HCT116 (cell line): ENCODE measurements at places on chromosomes 4 and X. TPM values are rescaled to one million over a fixed set of nuclear protein-coding genes. Genes with fewer than 3 reads are reported as not detected.
A peak's percentile ranks its signal among the peaks of the same experiment; 100 is the strongest.

GLRA2 gene
- total RNA-seq: not detected

SHROOM4 gene
- total RNA-seq: 0.05 TPM

GALNTL6 gene
- not detected for total RNA-seq

GUCY1A1 gene
- not detected for total RNA-seq

- no peaks in the 10 kb centered on the region for H3K27me3 ChIP-seq
- peak; percentile 83 for DNase-seq
- peak overlapping the region; percentile 25 for H3K4me3 ChIP-seq
- peaks cover 34% of the 10 kb centered on the region for H3K4me1 ChIP-seq
- no peaks in the 10 kb centered on the region for H3K36me3 ChIP-seq
- peak overlapping the region; percentile 74 for H3K27ac ChIP-seq
Observed at GRCh38 chr4:77921701-77922100, 59.1 kb downstream of the MRPL1 start.

DNA sequence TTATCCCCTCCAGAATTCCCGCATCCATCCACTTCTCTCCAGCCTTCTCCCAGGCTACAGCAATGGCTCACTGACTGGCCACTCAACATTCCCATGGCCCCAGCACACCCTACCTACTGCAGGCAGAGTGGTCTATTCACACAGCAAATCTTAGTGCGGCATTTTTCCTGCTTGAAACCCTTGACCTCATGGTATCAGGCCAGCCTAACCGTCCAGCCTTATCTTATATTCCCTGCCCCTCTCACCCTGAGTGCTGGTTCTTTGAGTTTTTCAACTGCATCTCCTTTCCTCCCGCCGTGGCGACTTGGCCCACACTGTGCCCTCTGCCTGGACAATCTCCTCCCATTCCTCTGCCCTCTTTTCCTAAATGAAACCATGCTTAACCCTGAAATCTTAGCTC is 10.0 kb upstream of the S100G start:
- no peaks in the 10 kb centered on the region for H3K27me3 ChIP-seq
- H3K4me3 ChIP-seq: no peak overlapping the region
- DNase-seq: no peak
- no peak overlapping the region for H3K27ac ChIP-seq
- H3K4me1 ChIP-seq: no peaks in the 10 kb centered on the region
- no peaks in the 10 kb centered on the region for H3K36me3 ChIP-seq

DNA sequence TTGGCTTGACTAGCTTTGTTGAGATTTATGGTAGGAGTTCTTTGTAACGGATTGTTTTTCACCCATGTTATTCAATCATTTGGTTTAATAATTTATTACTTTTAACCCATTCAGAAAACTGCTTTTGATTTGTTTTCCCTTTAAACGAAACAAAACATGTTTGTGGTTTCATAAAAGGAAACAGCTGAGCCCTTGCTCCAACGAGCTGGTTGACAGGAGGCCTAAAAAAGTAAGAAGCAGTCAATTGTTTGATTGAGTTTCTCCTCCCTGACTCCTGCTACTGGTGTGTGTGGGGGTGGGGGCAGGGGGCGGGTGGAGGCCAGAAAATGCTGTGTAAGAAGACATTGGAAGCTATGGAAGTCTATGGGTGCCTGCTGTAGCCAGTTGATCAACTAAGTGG is 102.8 kb downstream of the CHRDL1 start:
- no peaks in the 10 kb centered on the region for H3K4me1 ChIP-seq
- no peak overlapping the region for H3K27ac ChIP-seq
- H3K36me3 ChIP-seq: no peaks in the 10 kb centered on the region
